ENCODE measurements at places on chromosomes 7 and 10. TPM values are rescaled to one million over a fixed set of nuclear protein-coding genes. Genes with fewer than 3 reads are reported as not detected.

The ANKRD30A gene
- not detected for total RNA-seq

The SEC61G gene
- total RNA-seq = 192 TPM

The HACD1 gene
- 20.6 TPM for total RNA-seq

The LCOR gene
- total RNA-seq = 5.3 TPM

The CALD1 gene
- 221 TPM for total RNA-seq

The EVX1 gene
- not detected for total RNA-seq

The ELN gene
- total RNA-seq = 6.5 TPM

The MRPS33 gene
- 52.2 TPM for total RNA-seq

The CHRM2 gene
- 3.0 TPM for total RNA-seq

The JAZF1 gene
- 5.9 TPM for total RNA-seq

The HOGA1 gene
- 0.34 TPM for total RNA-seq

The C7orf57 gene
- total RNA-seq = not detected

The PALD1 gene
- 0.43 TPM for total RNA-seq

The RPEL1 gene
- under 0.01 TPM for total RNA-seq

The PDLIM1 gene
- 4.0 TPM for total RNA-seq

The GPR15LG gene
- total RNA-seq = not detected

The DHX32 gene
- total RNA-seq = 24.3 TPM

The NEUROD6 gene
- total RNA-seq = not detected

The GLRX3 gene
- 67.0 TPM for total RNA-seq

The MMD2 gene
- total RNA-seq = not detected

The NAT16 gene
- not detected for total RNA-seq

The CFAP43 gene
- 0.16 TPM for total RNA-seq

The CALML3 gene
- total RNA-seq = not detected

The FAM25A gene
- not detected for total RNA-seq

The ADCY1 gene
- 3.2 TPM for total RNA-seq

The PNLIP gene
- total RNA-seq = not detected

The SLC16A9 gene
- total RNA-seq = 0.26 TPM

The PDZD7 gene
- 2.0 TPM for total RNA-seq

The EPHB6 gene
- under 0.01 TPM for total RNA-seq

The VWDE gene
- 0.16 TPM for total RNA-seq

The NKX6-2 gene
- not detected for total RNA-seq

The FAM131B gene
- 8.2 TPM for total RNA-seq

The CCSER2 gene
- 19.4 TPM for total RNA-seq

The ANKRD7 gene
- total RNA-seq = 1.6 TPM

The OPN4 gene
- not detected for total RNA-seq

The C10orf95 gene
- total RNA-seq = not detected

The AKR1C1 gene
- 282 TPM for total RNA-seq

The PCLO gene
- under 0.01 TPM for total RNA-seq

The RSPH10B gene
- total RNA-seq = not detected

The CDCA7L gene
- total RNA-seq = 32.2 TPM

The ADIRF gene
- 197 TPM for total RNA-seq

The TMEM213 gene
- not detected for total RNA-seq

The TMEM236 gene
- not detected for total RNA-seq

The HOXA13 gene
- total RNA-seq = not detected

The CRPPA gene
- 0.60 TPM for total RNA-seq

The TAS2R40 gene
- total RNA-seq = not detected

The CYP2C19 gene
- total RNA-seq = not detected

The SPDYE16 gene
- under 0.01 TPM for total RNA-seq

The PVRIG gene
- total RNA-seq = not detected

The ITGB8 gene
- total RNA-seq = 51.7 TPM

The AKR1D1 gene
- not detected for total RNA-seq

The TDRD1 gene
- not detected for total RNA-seq

The SUMF2 gene
- 232 TPM for total RNA-seq

Measured in bronchial smooth muscle cell (primary cell).